ENCODE measurements at places on chromosomes 7 and 10. TPM values are rescaled to one million over a fixed set of nuclear protein-coding genes. Genes with fewer than 3 reads are reported as not detected.
A peak's percentile ranks its signal among the peaks of the same experiment; 100 is the strongest.

DNA sequence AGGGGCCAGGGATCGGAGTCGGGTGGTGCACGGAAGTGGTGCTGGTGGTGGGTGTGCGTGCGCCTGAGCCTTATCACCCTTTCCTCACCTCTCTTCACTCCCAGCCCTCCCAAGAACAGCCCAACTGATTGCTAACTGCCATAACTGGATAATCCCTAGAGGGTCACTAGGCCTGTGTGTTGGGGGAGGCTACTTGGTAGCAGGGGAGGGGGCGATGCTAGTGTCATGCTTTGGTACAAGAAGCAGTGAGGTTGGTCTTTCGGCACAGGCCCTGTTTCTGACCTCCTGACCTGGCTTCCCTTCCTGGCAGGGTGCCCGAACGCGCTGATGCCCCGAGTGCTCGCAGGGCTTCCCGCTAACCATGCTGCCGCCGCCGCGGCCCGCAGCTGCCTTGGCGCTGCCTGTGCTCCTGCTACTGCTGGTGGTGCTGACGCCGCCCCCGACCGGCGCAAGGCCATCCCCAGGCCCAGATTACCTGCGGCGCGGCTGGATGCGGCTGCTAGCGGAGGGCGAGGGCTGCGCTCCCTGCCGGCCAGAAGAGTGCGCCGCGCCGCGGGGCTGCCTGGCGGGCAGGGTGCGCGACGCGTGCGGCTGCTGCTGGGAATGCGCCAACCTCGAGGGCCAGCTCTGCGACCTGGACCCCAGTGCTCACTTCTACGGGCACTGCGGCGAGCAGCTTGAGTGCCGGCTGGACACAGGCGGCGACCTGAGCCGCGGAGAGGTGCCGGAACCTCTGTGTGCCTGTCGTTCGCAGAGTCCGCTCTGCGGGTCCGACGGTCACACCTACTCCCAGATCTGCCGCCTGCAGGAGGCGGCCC lies 652 bp downstream of the KAZALD1 start:
- H3K36me3 ChIP-seq = no peaks in the 10 kb centered on the region
- H3K27me3 ChIP-seq = no peaks in the 10 kb centered on the region
- peak overlapping the region; percentile 99 for H3K27ac ChIP-seq
- H3K4me1 ChIP-seq = peaks cover 11% of the 10 kb centered on the region

GRCh38 chr7:45104844-45105587 lies 6.5 kb downstream of the TBRG4 start:
- no peaks in the 10 kb centered on the region for H3K27me3 ChIP-seq
- H3K4me1 ChIP-seq = no peaks in the 10 kb centered on the region
- no peak overlapping the region for H3K27ac ChIP-seq
- no peak for DNase-seq
- peaks cover 36% of the 10 kb centered on the region for H3K36me3 ChIP-seq

DNA sequence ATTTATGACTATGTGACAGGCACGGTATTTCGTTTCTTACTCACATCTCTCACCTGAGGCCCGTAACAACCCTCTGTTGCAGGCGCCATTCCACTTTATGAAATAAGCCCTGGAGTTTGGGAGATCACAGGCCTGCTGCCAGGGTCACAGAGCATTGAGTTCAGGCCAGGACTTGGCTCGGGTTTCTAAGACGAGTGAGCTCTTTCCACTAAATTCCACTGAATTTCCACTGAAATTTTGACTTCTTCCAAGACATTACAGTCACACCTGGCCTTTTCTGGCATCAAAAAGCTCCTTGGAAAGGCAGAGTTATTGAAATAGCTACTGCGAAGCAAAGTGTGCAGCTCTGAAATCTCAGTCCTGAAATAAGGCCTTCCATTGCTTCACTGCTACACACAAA lies 282.8 kb upstream of the MGMT start:
- no peak for DNase-seq
- no peaks in the 10 kb centered on the region for H3K27me3 ChIP-seq
- no peak overlapping the region for H3K27ac ChIP-seq
- no peaks in the 10 kb centered on the region for H3K36me3 ChIP-seq
- H3K4me1 ChIP-seq = no peaks in the 10 kb centered on the region

DNA sequence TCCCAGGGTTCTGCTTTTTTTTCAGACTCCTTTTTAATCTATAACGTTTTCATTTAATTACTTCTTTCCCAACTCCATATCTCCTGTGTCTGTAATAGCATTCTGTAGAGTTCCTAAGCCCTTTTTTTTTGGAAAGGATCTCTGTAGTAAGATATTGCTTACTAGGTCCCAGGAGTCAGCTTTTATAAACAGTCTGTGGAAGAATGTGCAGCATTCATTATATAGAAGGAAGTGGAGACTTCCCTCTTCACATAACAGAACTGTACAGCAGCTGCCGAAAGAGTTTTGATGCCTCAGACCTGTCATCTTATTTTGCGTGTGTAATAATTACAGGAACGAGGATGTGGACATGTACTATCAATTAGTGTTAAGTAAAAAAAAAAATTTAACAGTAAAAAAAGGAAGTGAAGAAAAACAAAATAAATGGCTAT lies 7.4 kb upstream of the STEAP4 start:
- H3K36me3 ChIP-seq = no peaks in the 10 kb centered on the region

DNA sequence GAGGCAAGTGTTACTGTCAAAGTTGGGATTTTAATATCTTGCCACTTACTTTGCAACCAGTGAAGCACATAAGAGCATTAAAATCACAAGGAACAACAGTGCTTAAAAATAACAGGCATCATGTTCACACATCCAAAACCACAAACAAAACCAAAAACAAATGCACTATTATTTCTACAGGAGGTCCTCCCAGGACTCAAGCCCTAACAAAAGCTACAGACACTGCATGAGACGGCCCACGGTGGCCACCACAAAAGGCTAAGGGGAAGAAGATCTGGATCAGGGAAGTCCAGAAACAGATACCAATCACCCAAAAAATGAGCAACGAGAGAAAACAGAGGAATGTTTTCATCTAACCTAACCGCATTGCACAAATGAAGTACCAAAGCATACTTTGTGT lies 158.4 kb downstream of the ZMYND11 start:
- no peaks in the 10 kb centered on the region for H3K4me1 ChIP-seq
- no peaks in the 10 kb centered on the region for H3K27me3 ChIP-seq
- H3K27ac ChIP-seq = no peak overlapping the region
- no peaks in the 10 kb centered on the region for H3K36me3 ChIP-seq

- H3K4me3 ChIP-seq = no peak overlapping the region
- no peaks in the 10 kb centered on the region for H3K27me3 ChIP-seq
- DNase-seq = no peak
- H3K27ac ChIP-seq = no peak overlapping the region
These were observed 158.0 kb upstream of the ITGB1 start for GRCh38 chr10:33115738-33116719.

The HOXA1 gene
- 0.44 TPM for total RNA-seq

- H3K36me3 ChIP-seq = no peaks in the 10 kb centered on the region
- no peak for DNase-seq
- no peak overlapping the region for H3K4me3 ChIP-seq
- no peaks in the 10 kb centered on the region for H3K27me3 ChIP-seq
- H3K4me1 ChIP-seq = no peaks in the 10 kb centered on the region
These were observed 108.6 kb downstream of the PPP1R3A start for GRCh38 chr7:113810080-113810744.

DNA sequence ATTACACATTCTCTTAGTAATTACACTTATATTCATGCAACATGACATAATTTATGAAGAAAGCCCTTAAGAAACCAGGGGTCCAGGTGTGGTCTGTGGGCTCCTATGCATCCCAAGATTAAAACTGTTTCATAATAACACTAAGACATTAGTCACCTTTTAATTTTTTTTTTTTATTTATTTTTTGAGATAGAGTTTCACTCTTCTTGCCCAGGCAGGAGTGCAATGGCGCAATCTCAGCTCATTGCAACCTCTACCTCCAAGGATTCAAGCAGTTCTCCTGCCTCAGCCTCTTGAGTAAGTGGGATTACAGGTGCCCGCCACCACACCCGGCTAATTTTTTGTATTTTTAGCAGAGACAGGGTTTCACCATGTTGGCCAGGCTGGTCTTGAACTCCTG lies 12.5 kb downstream of the GDI2 start:
- no peaks in the 10 kb centered on the region for H3K4me1 ChIP-seq
- H3K27ac ChIP-seq = no peak overlapping the region
- no peaks in the 10 kb centered on the region for H3K27me3 ChIP-seq
- H3K36me3 ChIP-seq = no peaks in the 10 kb centered on the region

GRCh38 chr7:25098096-25099046 lies 26.7 kb downstream of the CYCS start:
- H3K36me3 ChIP-seq = no peaks in the 10 kb centered on the region
- peak; percentile 52 for DNase-seq
- no peaks in the 10 kb centered on the region for H3K4me1 ChIP-seq
- no peak overlapping the region for H3K4me3 ChIP-seq

Measured in breast epithelium (tissue), 4 donors.